Fibroblast of skin of right quadriceps (primary cell): ENCODE measurements at places on chromosomes 5 and 9.

DNA sequence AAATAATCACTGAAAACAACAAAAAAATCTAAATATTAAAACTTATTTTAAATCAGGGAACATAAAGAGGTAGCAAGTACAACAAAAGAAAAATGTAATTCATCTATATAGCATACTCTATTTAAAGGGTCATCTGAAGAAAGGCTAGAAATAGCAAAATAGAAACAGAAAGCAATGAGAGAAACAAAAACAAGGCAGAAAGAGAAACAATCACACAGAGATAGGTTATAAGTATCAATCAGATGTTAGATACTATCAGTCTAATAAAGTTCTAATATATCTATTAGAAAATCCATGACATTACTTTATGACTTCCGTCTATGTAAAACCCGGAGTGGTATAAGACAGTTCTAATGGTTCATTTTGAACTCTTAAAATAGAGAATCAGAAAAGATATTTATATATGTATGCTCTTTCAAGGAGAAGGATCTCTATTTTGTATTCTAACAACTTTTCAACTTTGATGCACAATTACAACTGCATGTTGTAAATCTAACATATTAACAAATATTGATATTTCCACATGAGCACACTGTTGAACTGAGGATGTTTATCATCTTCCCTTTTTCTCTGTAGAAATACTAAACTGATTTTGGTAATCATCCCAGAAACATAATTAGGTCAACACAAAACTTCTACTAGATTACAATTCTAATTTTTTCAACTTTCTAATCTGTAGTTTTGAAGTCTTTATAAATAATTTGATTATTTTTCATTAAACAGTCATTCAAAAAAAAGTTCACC lies 15.8 kb downstream of the RICTOR start:
- DNase-seq = no peak

GRCh38 chr5:91438871-91439270 lies 55.8 kb upstream of the ARRDC3 start:
- DNase-seq = no peak

DNA sequence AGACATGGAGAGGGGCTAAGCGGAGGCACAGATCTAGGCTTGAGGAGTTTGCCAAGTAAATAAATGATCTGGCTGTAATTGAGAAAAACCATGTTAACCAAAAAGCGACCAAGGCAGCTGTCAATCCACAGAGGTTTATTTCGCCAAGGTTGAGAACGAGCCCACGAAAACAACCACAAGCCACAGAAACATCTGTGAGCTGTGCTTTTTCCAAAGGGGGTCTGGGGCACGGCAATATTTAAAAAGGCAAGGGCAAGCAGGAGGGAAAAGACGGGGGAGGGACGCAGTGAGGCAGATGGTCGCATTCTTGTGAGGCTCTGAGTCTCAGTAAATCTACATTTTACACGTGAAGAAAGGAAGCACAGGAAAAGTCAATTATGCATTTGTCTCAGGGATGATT lies 25.4 kb downstream of the CCT5 start:
- DNase-seq = no peak

DNA sequence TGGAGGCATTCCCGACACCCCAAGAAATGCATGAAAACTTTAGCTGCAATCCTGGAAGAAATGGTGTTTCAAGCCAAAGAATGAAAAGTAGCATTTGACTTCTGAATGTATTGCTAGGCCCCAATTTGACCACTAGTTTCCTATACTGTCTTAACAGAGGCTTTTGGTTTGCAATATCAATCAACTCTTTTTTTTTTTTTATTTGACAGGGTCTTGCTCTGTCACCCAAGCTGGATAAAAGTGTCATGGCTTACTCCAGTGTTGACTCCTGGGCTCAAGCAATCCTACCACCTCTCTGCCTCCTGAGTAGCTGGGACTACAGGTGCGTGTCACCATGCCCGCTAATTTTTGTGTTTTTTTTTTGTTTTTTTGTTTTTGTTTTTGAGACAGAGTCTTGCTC lies 3.2 kb upstream of the GPR107 start:
- no peak for DNase-seq

DNA sequence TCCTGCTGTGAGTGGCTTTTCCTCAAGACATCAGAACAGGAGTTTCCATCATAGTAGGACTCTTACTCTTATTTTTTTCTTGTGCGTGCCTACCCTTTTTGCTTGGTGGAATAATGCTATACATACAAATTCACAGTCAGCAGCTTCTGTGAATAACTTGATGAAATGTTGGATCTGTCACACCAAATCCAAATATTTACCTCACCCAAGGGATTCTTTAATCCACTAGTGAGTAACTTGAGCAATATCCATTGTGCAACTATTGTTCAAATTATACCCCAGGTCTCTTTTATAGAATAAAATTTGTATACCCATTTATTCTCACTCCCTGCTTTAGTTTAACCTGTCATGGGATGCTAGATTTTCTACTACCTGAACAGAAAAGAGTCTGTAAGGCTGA lies 1078.3 kb upstream of the EDIL3 start:
- no peak for DNase-seq

DNA sequence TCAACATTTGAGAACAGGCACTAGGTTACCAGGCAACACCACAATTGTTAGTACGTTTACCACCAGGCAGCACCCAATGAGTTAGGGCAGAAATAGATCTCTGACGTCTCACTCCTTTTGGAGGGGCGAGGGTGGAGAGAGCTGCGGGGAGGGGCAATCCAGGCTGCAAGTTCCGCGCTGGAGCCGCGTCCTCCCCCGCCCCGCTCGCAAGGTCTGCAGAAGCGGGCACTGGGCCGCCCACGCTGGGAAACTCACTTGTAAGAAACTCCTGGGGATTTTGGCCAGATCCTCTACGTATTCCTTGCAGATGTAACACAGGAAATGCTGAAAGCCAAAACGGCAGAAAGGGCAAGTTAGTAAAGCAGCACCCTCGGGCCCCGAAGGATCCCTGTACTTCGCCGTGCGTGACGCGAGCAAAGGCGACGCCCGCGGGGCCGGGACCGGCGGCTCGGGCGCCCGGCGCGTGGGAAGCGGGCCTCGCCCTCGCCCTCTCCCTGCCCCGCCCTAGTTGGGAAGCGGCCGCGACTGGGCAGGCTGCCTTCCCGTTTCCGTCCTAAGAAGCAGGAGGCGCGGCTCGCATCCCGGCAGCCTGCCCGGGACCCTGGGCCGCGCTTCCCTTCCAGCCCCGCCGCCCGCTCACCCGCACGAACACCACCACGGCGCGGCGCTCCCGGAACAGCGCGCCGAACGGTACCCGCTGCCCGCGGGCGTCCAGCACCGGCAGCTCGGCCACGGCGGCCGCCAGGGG lies 493 bp downstream of the PRXL2C start:
- DNase-seq = peak; percentile 81

DNA sequence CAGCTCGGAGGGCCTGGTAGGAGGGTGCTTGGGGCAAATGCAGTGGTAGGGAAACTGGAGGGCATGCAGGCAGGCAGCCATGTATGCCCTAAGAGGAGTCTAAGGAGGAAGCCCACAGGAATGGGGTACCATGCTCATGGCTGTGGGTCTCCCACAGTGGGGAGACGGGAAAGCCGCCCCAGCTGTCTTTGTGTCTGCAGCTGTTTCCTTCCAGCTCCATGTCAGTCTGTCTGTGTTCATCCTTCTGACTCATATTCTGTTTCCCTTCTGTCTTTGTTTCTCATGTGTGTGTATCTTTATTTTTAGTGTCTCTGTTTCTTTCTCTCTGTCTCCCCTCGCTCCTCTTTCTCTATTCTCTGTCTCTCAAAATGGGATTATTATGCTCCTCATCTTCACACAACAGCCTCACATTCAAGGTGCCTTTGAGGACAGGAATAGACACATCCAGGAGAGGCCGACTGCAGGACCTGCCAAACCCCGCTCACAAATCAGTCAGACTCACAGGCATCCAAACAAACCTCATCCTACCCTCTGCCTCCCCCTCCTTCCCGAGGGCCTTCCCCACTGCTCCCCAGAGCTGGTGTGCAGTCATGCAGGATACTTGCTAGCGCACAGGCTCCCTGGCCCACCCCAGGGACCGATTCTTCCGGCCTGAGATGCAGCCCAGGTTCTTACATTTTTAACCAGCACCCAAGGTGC lies 68.4 kb upstream of the RARS1 start:
- peak; percentile 37 for DNase-seq

DNA sequence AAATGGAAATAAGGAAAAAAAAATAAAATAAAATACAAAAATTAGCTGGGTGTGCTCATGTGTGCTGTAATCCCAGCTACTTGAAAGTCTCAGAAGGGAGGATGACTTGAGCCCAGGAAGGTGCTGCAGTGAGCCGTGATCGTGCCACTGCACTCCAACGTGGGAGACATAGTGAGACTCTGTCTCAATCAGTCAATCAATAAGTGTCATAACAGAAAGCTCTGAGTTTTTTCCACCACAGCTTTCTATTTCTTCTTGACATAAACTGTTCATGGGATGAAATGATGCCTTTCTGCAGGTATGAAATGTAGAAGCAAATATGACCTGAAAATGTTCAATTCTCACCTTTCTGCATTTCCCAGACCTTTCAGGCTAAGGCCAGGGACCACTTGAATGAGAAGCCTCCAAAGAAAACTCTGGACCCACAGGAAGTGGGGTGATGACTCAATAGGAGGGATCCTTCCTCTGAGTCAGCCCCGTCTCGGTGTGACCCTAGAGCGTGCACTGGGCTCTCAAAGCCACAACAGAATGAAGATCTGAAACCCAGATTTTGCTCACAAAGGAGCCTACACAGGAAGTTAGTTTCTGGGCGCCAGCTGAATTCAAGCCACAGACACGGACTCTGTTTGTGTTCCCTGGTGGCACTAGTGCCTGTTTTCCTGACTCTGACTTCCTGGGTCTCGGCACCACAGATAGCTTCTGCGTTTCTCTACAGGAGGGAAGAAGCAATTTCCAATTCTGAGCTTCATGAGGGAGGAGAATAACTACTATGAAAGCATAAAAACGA lies 62.0 kb downstream of the ANKH start:
- DNase-seq = peak; percentile 84

DNA sequence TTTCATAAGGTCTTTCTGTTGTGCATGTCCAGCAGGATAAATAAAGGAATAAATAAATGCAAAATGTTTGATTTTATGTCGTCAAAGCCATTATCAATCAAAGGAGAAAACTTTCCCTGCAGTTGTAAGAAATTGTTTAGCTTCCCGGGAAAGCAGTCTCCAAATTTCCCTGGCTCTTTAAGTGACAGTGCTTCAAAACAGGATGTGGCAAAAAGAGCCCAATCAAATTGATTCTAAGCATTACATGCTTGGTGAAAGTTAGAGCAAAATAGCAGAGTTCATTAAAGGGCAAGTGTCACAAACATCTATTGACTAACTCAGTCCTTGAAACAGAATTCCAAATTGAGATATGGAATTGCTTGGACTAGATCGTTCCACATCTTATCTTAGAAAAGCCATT lies 704.1 kb downstream of the PRELID2 start:
- no peak for DNase-seq

DNA sequence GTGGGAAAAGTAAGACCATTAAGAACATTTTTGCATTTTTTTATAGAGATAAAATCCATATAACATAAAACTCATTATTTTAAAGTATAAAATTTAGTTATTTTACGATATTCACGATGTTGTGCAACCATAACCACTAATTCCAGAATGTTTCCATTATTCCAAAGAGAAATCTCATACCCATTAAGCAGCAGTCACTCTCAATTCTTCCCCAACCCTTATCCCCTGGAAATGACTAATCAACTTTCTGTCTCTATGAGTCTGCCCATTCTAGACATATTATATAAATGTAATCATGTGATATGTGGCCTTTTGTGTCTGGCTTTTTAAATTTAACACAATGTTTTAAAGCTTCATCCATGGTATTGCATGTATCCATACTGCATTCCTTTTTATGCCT lies 115.6 kb upstream of the ADAMTSL1 start:
- DNase-seq = peak; percentile 54

- DNase-seq = no peak
Observed at GRCh38 chr9:126150411-126151030, 176.1 kb upstream of the MVB12B start.

DNA sequence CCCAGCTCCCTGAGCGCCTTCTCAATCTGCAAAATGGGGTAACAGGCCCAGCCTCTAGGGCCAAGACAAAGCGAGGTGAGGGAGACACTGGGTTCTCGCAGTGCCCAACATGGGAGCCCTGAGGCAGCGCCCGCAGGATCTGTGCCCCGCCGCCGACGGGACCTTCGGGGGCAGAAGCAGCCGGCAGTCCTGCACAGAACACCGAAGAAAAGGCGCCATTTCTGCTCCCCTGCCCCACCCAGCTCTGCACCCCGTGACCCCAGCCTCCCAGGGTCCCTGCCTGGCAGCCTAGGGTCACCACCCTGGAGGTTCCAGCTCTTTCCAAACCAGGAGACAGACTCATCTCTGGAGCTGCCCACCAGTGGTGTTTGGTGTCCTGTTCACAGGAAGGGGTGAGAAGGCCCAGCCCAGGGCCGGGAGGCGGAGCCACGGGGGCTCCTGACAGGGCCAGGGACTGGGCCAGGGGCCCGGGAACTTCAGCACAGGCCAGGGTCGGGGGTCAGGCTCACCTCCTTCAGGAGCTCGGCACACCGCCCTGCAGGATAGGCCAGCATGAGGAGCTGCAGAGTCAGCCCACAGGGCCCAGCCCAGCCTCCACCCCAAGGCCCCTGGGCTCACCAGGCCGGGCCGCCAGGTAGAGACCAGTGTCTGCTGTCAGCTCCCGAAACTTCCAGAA lies 3.3 kb downstream of the LCN8 start:
- no peak for DNase-seq

DNA sequence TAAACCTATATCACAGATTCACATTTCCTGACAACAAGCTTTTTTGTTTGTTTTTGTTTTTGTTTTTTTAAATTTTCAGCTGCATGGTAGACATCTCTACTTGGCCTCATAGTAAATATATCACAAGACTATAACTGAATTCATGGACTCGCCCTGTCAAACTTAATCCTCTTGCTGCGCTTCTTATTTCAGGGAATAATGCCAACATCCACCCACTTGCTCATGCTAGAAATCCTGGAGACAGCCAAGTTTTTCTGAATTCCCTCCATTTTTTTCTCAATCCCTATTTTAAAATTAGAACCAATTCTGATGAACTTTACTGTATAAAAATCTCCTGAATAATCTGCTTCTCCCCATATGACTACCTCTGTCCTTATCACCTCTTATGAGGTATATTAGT lies 283.6 kb upstream of the RPS23 start:
- DNase-seq = no peak

- DNase-seq = no peak
Observed at GRCh38 chr5:135593886-135594285, 15.1 kb upstream of the CXCL14 start.

DNA sequence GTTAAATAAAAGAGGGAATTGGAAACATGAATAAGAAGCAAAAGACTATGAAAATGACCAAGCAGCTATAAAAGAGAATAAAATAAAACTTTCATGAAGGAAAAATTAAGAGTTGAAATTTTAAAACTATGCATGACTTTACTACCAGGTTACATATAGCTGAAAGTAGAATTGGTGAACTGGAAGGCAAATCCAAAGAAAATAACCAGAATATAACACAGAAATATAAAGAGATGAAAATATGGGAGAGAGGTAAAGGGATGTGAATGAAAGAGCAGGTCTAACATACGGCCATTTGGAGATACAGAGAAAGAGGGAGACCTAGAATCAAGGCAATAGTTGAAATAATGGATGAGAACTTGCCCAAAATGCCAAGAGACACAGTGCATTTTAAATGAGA lies 42.9 kb upstream of the TDRD7 start:
- DNase-seq = no peak
